ENCODE measurements at places on chromosomes 11 and 22.
A peak's percentile ranks its signal among the peaks of the same experiment; 100 is the strongest.

- no peak for DNase-seq
These were observed 9.7 kb upstream of the DEPDC7 start for GRCh38 chr11:33006010-33006409.

GRCh38 chr11:13062115-13062514 is 53.0 kb downstream of the RASSF10 start:
- no peak for DNase-seq

GRCh38 chr11:61710019-61710418 is 29.8 kb downstream of the DAGLA start:
- DNase-seq = no peak

GRCh38 chr11:47391077-47391583 is 12.8 kb upstream of the SPI1 start:
- no peak for DNase-seq

- no peak for DNase-seq
These were observed 41.6 kb upstream of the PRAME start for GRCh38 chr22:22600531-22601261.

DNA sequence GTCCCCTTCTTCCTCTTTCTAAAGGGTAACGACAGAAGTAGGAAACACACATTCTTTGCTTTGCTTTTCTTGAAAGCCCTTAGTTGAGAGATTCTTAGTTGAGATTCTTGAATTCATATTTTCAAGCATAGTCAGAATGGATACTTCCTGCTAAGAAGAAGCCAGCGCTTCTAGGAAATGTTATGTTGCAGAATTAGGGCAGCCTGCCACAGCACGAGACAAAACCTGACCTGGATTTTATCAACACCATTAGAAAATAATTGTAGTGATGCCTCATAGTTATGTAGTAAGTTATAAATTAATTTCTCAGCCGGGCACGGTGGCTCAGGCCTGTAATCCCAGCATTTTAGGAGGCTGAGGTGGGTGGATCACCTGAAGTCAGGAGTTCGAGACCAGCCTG is 37.9 kb upstream of the NUP160 start:
- DNase-seq = no peak

- DNase-seq = no peak
These were observed 33.4 kb downstream of the REXO2 start for GRCh38 chr11:114472661-114473060.

DNA sequence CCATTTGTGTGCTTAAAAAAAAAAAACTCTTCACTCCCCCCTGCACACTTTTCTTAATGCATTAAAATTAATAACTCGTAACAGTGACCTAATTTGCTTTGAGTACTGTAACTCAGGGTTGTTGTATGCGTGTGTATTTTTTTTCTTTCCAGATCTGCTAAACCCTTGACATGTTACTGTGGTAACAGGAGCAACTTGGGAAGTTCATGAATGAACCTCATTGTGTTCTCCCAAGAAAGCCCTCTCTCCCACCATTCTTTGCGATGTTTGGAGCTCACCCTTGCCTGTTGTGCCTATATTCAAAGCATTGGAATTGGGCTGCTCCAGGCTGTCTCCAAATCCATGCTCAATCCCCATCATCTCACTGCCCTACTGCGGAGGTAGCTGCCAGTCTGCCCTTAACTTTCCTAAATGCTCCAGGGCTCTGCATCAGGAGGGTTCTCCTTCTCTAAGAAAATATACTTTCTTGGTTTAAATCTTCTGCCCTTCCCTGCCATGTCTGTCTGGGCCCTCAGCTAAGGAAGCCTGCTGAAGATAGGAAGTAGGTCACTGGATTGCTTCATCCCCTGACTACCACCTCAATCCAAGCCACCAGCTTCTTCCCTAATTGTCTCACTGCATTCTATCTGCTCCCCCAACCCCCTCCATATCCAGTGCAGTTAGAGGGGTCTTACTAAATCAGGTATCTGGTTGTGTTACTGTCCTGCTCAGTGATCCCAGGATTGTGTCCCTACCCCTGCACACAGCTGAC is 70.3 kb downstream of the KIRREL3 start:
- no peak for DNase-seq

- DNase-seq = peak; percentile 35
These were observed 1.3 kb upstream of the PATZ1 start for GRCh38 chr22:31347251-31348008.
